ENCODE measurements at places on chromosomes 2 and 18. TPM values are rescaled to one million over a fixed set of nuclear protein-coding genes. Genes with fewer than 3 reads are reported as not detected.

GRCh38 chr2:69639266-69639665 is 4.3 kb downstream of the AAK1 start:
- H3K27me3 ChIP-seq = no peaks in the 10 kb centered on the region
- no peak overlapping the region for H3K27ac ChIP-seq

DNA sequence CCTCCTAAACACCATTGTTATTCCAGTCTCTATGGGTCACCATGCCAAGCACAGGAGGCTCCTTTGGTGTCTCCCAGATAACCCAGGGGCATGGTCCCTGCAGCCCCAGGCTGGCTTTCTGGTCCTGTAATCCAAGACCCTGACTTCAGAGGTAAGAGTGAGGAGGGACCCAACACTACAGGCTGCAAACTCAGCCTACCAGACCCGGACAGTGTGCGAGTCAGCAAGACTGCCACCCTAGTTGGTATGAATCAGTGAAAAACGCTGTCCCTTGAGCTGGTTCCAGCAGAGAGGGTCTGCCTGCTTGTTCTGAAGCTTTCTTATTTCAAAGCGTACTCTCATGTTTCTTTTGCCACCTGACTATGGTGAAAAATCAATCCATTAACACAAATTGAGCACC is 47.6 kb upstream of the ZFP36L2 start:
- H3K36me3 ChIP-seq = no peaks in the 10 kb centered on the region
- no peak overlapping the region for H3K4me3 ChIP-seq
- no peak for DNase-seq

GRCh38 chr2:240730501-240731177 is 39.0 kb downstream of the AQP12A start:
- no peak overlapping the region for H3K27ac ChIP-seq
- no peaks in the 10 kb centered on the region for H3K36me3 ChIP-seq
- H3K4me3 ChIP-seq = no peak overlapping the region
- no peaks in the 10 kb centered on the region for H3K27me3 ChIP-seq

DNA sequence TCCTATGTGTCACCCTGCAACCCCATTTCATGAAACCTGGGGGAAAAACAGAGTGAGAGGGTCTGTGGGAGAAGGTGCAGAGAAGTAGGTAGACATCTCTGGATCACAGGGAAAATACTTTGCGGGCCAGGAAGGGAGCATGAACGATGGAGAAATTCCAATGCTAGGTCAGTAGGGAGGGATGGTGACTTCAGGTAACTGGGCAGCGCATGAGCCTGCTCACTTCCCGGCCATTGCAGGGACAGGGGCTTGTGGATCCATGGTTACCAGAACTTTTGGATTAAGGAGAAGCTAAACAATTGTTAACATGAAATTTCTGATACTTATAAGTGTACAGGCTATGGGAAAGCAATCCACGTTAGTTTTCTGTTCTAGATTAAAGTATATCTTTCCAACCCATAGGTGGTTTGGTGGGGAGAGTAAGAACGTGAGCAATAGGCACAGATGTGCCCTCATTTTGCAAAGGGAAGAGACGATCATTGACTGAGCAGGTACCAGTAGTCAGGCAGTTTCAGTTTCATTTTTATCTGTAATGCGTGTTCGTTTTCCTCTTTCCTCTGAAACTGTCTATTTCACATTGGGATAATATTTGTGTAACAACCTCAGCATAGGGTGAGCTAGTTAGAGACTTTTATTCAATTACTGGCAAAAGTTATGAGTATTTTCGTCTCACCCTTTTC is 65.0 kb downstream of the NYAP2 start:
- H3K27me3 ChIP-seq = peaks cover 8% of the 10 kb centered on the region
- no peaks in the 10 kb centered on the region for H3K4me1 ChIP-seq
- H3K36me3 ChIP-seq = no peaks in the 10 kb centered on the region
- no peak overlapping the region for H3K4me3 ChIP-seq
- H3K27ac ChIP-seq = no peak overlapping the region
- no peak for DNase-seq

The ATOH8 gene
- 5.1 TPM for polyA plus RNA-seq

DNA sequence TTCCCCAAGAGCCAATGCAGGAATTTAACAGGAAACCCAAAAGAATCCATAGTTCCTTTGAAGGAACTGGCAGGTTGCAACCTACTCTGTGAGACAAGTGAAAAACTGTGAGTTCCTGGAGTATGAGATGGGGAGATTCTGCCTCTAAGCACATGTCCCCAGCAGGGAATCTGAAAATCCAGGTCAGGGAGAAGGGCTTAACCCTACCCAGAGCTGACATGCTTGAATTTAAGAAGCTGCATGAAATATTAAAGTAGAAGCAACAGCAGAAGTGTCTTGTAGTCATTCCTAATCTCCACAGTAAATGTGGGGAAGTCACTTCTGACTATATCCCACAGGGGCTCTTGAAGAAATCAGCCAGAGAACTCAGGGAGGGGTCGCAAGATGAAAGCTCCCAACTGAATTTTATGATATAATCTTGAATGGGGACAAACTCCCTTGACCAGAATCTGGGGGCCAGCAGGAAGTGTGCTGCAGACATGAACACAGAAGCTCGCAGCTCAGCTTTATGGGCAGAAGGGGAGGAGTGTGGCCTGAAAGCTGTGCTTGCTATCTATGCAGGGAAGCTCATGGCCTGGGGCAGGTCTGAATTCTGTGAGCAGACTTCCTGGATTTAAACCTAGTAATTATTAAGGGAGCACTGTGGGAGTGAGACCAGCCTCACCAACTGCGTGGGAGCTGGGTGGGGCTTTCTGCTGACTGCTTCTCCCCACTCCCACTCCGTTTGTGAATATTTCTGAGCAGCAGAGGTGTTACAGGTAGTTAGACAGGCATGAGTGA is 184.1 kb upstream of the KYNU start:
- H3K4me1 ChIP-seq = no peaks in the 10 kb centered on the region
- no peak for DNase-seq
- H3K27me3 ChIP-seq = no peaks in the 10 kb centered on the region
- no peak overlapping the region for H3K4me3 ChIP-seq

The DPP4 gene
- polyA plus RNA-seq = 145 TPM

- H3K36me3 ChIP-seq = no peaks in the 10 kb centered on the region
- H3K27me3 ChIP-seq = peaks cover 6% of the 10 kb centered on the region
- H3K4me1 ChIP-seq = no peaks in the 10 kb centered on the region
- H3K27ac ChIP-seq = no peak within 1 kb of the TSS
Measured at GRCh38 chr18:43277164-43277600, at the start of gene SYT4. Gene SYT4, minus strand, starts transcription at chr18:43277490. Its CDS starts 209 bp downstream, at chr18:43277281.

DNA sequence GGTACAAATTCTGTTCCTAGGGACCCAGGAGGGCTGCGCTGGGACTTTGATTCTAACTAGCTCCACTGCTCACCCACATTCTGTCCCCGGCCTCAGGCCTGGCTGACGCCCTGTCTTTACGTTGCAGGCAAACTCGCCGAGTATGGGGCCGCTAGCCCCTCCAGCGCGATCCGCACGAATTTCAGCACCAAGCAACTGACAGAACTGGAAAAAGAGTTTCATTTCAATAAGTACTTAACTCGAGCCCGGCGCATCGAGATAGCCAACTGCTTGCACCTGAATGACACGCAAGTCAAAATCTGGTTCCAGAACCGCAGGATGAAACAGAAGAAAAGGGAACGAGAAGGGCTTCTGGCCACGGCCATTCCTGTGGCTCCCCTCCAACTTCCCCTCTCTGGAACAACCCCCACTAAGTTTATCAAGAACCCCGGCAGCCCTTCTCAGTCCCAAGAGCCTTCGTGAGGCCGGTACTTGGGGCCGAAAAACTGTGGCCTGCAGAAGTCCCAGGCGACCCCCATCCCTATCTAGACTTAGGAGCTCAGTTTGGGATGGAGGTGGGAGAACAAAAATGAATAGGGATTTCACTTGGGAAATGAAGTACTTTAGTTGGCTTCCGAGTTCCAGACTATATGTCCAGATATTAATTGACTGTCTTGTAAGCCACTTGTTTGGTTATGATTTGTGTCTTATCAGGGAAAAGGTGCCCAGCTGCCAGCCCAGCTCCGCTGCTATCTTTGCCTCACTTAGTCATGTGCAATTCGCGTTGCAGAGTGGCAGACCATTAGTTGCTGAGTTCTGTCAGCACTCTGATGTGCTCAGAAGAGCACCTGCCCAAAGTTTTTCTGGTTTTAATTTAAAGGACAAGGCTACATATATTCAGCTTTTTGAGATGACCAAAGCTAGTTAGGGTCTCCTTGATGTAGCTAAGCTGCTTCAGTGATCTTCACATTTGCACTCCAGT is 1.5 kb downstream of the HOXD1 start:
- peaks cover 77% of the 10 kb centered on the region for H3K27me3 ChIP-seq
- H3K27ac ChIP-seq = no peak overlapping the region
- peak overlapping the region; percentile 47 for H3K4me3 ChIP-seq
- H3K36me3 ChIP-seq = no peaks in the 10 kb centered on the region
- peak; percentile 19 for DNase-seq
- H3K4me1 ChIP-seq = peaks cover 14% of the 10 kb centered on the region

DNA sequence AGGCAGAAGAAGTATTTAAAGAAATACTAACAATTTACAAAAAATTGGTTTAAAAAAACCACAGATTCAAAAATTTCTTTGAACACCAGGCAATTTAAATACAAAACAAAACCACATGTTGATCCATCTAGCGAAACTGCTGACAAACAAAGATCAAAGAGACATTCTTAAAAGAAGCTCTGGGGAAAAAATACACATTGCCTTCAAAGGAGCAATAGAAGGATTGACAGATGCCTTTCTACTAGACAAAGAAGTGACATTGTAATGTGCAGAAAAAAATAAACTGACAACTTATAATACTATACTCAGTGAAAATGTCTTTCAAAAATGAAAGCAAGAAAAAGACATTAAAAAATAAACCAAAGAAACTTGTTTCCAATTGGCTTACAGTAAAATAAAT is 12.6 kb upstream of the EIF2AK3 start:
- no peak for DNase-seq
- no peak overlapping the region for H3K27ac ChIP-seq
- no peak overlapping the region for H3K4me3 ChIP-seq

DNA sequence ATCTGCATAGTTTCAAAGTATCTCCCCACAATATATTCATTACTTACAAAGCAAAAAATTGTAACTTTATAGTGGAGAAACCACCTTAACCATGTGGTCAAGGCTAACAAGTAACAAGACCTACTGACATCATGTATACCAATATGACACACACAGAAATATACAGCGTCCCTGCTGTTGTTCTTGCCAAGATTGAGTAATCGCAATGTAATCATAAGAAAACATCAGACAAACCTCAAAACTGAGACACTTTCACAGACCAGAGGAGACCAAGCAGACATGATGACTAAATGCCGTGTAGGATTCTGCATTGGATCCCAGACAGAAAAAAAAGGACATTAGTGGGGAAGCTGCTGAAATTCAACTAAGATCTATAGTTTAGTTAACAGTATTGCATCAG is 123.0 kb downstream of the ACAA2 start:
- no peaks in the 10 kb centered on the region for H3K27me3 ChIP-seq
- no peak for DNase-seq
- H3K4me1 ChIP-seq = peaks cover 45% of the 10 kb centered on the region
- H3K27ac ChIP-seq = no peak overlapping the region

- DNase-seq = no peak
- H3K27ac ChIP-seq = no peak overlapping the region
- H3K36me3 ChIP-seq = no peaks in the 10 kb centered on the region
- peaks cover 11% of the 10 kb centered on the region for H3K27me3 ChIP-seq
- H3K4me3 ChIP-seq = no peak overlapping the region
Measured at GRCh38 chr2:217998926-217999594, 3.7 kb downstream of the TNS1 start.

DNA sequence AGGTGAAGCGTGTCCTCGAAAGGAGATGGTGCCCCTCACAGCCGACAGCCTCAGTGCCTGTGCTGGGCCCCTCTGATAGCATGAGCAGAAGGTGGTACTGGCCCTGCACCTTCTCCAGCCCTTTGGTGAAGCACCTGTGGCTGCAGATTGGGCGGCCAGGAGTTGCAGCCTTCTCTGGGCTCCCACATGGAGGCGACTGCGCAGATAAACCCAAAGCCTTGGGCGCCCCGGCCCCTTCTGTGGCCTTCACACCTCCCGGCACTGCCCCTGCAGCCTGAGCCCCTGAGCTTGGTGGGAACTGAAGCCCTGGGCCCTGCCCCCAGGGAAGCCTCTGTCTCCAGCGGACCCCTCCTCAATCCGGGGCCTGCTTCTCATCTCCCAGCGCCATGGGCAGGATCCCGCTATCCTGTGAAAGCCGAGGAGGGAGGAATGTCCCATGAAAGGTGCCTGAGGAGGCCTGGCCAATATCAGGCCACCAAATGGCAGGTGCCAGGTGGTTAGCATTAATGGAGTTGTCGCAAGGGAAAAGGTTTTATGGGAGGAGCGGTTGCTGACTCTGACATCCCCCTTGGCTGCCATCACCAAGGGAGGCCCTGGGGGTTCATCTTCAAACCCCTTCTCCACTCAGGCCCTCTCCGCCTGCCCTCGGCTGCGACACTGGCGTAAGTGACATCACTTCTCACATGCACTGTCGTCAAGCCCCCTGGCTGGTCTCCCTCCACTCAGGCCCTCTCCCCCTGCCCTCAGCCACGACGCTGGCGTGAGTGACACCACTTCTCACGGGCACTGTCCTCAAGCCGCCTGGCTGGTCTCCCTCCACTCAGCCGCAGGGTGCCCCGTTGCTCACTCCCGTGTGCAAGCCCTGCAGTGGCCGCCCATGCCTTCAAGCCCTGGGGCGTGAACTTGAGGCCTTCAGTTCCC is 62.4 kb downstream of the DDX1 start:
- no peak for DNase-seq
- no peak overlapping the region for H3K4me3 ChIP-seq
- H3K27ac ChIP-seq = no peak overlapping the region

DNA sequence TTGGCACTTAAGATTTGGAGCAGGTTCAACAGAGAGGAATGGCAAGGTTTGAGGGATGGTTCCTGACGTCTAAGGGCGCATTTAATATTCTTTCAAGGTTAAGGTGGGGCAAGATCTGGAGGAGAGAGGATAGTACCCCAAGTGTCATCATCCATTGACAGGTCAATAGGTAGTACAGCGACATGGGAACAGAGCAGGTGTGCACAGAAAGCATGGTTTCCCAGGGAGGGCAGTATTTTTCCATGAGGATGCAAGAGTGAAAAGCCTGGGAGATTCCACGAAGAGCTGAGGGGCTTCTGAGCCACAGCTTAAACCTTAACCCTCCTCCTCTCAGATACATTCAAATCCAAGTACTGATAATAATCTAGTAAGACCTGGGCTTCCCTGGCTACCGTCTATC is 9.1 kb downstream of the HES6 start:
- H3K4me1 ChIP-seq = no peaks in the 10 kb centered on the region
- no peak overlapping the region for H3K27ac ChIP-seq
- no peak overlapping the region for H3K4me3 ChIP-seq
- H3K36me3 ChIP-seq = no peaks in the 10 kb centered on the region
- peaks cover 10% of the 10 kb centered on the region for H3K27me3 ChIP-seq

The CNTNAP5 gene
- polyA plus RNA-seq = 2.2 TPM

The SPR gene
- polyA plus RNA-seq = 23.8 TPM

- no peaks in the 10 kb centered on the region for H3K36me3 ChIP-seq
- DNase-seq = no peak
- no peak overlapping the region for H3K27ac ChIP-seq
- H3K4me3 ChIP-seq = no peak overlapping the region
- no peaks in the 10 kb centered on the region for H3K4me1 ChIP-seq
- H3K27me3 ChIP-seq = no peaks in the 10 kb centered on the region
Measured at GRCh38 chr2:239035361-239035814, 187.5 kb downstream of the TWIST2 start.

- H3K4me3 ChIP-seq = no peak overlapping the region
- no peak for DNase-seq
- H3K36me3 ChIP-seq = no peaks in the 10 kb centered on the region
Measured at GRCh38 chr2:62426154-62426912, 79.7 kb downstream of the TMEM17 start.

Data from large intestine (tissue), 12 donors.